ENCODE measurements at places on chromosomes 4 and X. TPM values are rescaled to one million over a fixed set of nuclear protein-coding genes. Genes with fewer than 3 reads are reported as not detected.

GAGE1 gene
- total RNA-seq = not detected

TRPC3 gene
- total RNA-seq = not detected

GPR50 gene
- 0.26 TPM for total RNA-seq

KIF4A gene
- total RNA-seq = 31.0 TPM

FGF13 gene
- total RNA-seq = 0.08 TPM

PLS3 gene
- 248 TPM for total RNA-seq
